RPMI8226 (cell line): ENCODE measurements at places on chromosomes 3 and 15.

DNA sequence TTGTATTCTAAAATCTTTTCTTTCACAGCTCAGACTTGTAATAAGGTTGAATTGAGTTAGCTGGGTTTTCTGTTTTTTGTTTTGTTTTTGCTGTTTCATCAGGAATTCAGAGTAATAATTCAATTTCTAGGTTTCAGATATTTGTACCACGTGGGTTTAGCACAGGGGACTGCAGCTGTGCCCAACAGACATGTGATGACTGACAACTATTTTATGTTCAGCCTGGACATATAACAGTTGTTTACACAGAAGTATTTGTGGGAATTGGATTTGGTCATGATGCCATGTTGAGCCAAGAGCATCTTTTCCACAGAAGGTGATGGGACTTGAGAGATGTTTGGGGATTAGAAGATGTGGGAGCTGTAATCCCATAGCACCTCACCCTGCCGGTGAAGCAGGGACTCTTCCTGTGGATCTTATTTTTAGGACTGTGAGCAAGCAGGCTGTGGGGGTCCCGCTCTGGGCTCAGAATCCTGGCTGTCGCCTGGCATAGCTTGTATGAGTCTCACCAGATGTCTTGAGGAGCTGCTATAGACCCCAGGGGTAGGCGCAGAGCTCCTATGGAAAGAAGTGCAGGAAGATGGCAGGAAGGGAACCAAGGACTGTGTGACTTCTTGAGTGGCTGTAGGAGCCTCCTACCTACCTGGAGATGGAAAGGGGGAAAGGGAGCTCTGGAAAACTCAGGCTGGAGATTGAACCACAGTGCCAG, 23.7 kb downstream of the PXYLP1 start:
- no peak for DNase-seq

- no peak for DNase-seq
These were observed 16.6 kb downstream of the CAPN3 start for GRCh38 chr15:42375941-42376340.

DNA sequence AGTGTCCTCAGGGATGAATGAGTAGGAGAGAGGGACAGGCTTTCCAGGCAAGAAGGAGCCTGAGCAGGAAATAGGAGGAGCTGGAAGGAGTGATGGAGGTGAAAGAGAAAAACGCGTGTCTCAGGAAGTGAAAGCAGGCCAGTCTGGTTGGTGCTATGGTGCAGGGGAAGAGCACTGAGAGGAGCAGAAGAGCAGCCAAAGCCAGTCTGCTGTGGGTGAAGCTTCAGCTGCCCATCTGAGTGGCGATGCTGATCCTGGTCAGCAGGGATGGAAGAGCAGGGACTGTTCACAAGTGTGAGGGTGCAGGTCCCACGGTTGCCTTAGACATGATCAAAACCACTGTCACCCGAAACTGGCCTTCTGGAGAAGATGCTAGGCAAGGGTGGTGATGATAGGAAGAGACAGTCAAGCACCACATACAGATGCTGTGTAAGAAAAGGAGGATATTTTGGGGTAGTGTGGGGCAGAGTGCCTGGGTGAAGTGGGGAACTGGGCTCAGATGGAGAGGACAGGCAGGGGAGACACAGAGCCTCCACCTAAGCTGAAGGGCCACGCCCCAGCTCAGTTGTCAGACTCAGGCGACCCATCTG, 5.5 kb upstream of the KY start:
- no peak for DNase-seq

- DNase-seq, result no peak
These were observed 141.1 kb downstream of the DOCK3 start for GRCh38 chr3:50815844-50816243.

DNA sequence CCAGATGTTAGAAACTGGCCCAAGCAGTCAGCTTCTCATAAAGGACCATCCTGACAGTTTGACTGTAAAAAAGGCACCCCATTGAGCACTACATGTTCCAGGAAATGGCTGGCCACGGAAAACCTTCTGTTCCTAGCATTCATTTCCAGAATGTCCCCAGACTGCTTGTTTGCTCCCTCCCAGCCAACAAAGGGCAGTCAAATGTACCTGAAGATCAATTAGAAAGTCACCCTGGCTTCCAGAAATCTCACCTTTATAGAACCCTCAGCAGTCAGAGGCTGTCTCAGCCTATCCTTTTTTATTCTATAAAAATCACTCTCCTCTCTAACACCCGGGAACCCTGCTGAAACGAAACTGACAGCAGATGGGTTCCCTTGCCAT, 784 bp upstream of the SAMMSON start:
- DNase-seq, result no peak

GRCh38 chr3:77052051-77052501, 12.2 kb downstream of the ROBO2 start:
- no peak for DNase-seq

DNA sequence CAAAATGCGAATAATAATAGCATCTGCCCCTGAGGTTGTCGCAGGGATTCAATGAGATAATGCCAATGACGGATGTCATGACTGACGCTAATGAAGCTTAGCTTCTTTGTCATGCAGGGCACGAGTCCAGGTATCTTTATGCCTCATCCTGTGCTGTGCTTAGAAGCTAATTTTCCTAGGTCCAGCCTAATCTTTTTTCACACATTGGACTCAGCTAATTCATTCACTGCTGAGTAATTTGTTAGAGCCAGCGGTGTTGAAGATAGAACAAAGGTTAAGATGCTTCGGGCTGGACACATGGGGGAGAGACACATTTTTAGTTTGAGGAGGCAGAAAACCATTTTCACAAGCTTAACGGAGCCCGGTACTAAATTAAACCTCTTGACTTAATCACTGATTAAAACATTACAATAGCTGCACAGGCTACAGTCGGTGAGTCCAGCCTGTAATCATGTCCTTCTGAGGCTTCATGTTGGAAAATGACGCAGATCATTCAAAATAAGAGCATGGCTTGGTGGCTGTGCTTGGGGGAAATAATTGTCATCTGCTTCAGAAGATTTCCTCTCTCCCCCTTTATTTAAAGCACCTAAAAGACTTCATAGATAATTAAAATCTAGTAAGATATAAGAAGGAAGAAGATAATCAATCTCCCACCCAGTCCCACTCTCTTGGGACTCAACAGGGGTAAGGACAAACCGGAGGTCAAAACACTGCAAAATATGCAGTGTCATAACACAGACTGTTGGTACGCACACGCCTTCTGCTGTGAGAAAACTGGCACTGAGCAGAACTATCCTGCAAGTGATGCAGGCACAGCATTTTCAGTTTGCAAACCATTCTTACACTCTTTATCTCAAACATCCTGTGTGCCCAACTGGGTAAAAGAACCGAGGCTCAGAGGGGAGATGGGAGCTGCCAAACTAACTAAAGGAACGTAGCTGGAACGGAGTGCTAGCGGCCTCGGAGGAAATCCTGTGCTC, 3.3 kb upstream of the CCDC174 start:
- no peak for DNase-seq
